ENCODE measurements at places on chromosomes 4 and X. TPM values are rescaled to one million over a fixed set of nuclear protein-coding genes. Genes with fewer than 3 reads are reported as not detected.

SPANXD gene
- polyA plus RNA-seq = not detected

RS1 gene
- polyA plus RNA-seq = not detected

STK26 gene
- 22.0 TPM for polyA plus RNA-seq

FRMD7 gene
- polyA plus RNA-seq = not detected

STARD8 gene
- polyA plus RNA-seq = 0.19 TPM

- DNase-seq = no peak
Observed at GRCh38 chrX:118976599-118977340, 2.4 kb downstream of the LONRF3 start.

DNA sequence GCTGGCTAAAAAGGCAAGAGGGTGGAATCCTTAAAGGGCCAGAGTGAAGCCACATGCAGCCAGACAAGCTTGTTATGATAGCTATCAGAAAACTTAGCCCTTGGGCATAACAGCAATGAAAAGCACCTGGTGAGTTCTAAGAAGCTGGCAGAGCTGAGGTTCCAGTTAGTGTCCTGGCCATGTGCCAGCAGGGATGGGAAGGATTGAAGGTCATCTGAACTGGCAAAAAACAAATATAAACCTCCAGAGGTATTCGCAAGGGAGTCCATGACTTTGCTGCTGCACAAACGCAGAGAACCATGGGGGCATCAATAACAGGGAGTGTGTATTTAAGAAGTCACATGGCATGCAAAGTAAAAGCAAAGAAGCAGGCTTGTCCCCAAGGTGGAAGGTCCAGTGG is 208.9 kb downstream of the FAM47A start:
- no peak for DNase-seq

DNA sequence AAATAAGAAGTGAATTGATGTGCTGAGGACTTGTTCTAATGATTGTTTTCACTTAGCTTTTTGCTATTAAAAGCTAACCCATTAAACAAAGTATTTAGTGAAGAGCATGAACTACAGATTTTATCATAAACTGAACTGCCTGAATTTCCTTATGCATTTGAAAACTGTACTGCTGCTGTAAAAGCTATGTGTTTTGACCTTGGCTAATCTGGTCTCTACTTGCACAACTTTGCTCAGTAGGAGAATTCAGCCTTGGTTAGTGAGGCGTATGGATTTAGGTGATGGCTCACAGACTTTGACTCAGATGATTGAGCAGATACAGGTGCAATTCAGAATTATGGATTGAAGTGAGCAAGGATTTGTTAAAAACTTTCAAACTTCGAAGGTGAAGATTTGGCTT is 38.7 kb upstream of the FAT1 start:
- DNase-seq = no peak

GRCh38 chr4:184573701-184574100 is 75.5 kb downstream of the CASP3 start:
- DNase-seq = no peak

DNA sequence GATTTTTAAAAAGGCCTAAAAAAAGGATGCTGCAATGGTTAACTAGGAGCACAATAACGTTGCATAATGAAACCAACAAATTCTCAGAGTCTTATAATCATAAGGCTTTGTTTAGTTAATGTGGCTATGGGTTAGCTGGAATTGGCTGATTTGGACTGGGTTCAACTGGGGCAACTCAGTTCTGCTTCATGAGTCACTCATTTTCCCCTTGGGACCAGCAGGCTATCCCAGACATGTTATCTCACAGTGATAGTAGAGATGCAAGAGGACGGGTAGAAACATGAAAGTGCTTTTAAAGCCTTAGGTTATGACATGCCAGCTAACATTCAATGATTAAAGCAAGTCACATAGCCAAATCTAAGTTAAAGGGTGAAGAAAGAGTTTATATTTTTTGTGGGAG is 189.2 kb upstream of the GK2 start:
- DNase-seq = no peak

GRCh38 chrX:24260842-24261550 is 52.9 kb downstream of the SUPT20HL2 start:
- no peak for DNase-seq

DNA sequence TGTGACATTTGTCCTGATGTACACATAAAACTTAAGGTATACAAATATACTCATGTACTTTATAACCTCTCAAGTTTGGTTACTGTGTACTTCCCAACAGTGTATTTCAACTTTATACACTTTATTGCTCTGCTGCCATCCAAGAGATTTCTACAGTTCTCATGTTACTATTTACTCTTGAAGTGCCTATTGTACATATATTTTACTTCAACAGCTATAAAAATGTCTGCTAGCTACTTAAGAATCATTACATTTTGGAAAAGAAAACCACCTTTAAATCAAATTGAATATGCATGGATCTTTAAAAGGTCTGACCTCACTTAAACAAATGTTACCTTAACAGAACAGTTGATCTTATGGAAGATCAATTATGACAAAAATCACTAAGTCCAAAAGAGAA is 1056.4 kb downstream of the ADGRL3 start:
- DNase-seq = no peak

GRCh38 chr4:56374956-56375355 is 12.3 kb downstream of the AASDH start:
- DNase-seq = no peak

GRCh38 chr4:53697016-53697685 is 105.9 kb upstream of the LNX1 start:
- DNase-seq = no peak
